Central memory CD8-positive, alpha-beta T cell (primary cell): ENCODE measurements at places on chromosomes 2 and 18.

DNA sequence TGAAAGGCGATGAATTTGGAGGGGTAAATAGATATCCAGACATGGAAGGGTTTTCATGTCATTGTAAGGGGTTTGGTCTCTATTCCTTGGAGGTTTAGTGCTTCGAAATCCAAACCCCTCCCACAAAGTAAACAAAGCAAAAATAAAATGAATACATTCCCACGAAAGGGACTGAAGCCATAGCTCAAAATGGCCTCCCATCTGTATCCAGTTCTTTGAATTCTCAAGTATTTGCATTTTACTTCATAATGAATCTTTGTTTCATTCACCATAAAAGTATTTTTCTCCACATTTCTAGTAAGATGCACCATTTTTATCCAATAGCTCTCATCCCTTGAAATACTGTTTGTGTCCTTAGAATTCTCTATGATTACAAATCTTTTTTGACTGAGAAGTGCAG lies 103.2 kb upstream of the DTNA start:
- no peak for DNase-seq

DNA sequence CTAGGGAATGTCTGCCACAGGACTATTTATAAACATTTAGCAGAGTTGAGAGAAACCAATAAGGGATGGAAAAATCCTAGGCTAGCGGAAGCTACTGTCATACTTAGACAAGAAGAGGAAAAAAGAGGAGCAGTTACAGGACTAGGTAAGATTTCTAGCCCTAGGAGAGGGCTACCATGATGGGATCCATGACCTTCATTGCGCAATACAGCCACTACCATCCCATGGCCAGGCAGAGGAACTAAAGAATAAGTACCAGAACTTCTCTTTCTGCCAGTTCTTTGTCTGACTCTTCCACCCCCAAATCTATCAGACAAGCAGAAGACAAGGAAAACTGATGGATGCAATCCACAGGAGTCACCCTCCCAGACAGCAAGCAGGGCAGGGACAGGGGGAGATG lies 417.0 kb upstream of the CHST9 start:
- no peak for DNase-seq

- DNase-seq: no peak
Observed at GRCh38 chr2:237074211-237074993, 11.3 kb upstream of the COPS8 start.

DNA sequence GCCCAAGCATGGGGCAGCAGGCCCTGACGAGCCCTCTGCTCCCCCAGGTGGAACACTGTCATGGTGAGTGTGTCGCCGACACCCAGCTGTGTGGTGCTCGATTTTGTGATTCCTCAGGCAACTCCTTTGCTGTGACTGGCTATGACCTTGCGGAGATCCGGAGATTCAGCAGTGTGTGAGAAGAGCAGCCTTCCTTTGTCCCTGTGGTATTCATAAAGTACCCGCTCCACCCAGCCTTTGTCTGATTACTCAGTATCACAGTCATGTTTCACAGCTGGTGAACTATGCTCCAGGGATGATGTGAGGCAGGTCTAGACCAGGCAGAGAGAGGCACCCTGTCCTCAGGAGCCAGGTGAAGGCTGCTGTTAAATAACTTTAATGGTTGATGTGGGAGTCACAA lies 4.0 kb downstream of the WDR54 start:
- DNase-seq: no peak

DNA sequence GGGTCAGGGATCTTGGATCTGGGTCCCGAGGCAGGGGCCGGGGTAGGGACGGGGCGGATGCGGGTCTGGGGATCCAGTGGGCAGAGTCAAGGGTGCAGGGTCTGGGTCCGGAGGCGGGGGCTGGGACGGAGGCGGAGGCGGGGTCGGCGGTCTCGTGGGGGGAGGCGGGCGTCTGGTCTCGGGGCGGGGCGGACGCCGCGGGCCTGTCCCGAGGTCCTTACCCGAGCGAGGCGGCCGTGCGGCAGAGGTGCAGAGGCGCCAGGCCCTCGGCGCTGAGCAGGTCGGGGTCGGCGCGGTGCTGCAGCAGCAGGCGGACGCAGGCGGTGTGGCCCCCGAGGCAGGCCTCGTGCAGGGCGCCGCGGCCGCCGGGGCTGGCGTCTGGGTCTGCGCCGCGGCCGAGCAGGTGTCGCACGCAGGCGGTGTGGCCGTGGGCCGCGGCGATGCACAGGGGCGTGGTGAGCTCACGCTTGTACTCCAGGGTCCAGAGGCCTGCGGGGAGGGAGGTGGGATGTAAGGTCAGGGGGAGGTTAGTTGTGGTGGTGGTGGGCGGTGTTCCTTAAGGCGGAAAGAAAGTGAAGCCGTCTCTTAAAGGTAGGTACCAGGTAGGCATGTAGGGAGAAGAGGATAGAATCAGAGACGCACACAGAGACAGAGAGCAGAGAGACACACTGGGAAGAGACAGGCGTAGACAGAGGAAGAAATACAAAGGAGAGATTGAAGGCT lies 26.6 kb downstream of the ASB18 start:
- DNase-seq: no peak

DNA sequence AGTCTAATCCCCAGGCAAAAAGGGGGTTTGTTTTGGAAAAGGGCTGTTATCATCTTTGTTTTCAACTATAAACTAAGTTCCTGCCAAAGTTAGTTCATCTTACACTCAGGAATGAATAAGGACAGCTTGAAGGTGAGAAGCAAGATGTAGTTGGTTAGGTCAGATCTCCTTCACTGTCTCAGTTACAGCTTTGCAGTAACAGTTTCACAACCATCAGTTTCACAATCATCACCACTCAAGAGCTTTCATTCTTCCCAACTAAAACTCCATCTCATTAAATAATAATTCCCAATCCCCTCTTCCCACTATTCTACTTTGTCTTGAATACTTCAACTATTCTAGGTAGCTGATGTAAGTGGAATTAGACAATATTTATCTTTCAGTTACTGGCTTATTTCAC lies 200.9 kb downstream of the NYAP2 start:
- no peak for DNase-seq

DNA sequence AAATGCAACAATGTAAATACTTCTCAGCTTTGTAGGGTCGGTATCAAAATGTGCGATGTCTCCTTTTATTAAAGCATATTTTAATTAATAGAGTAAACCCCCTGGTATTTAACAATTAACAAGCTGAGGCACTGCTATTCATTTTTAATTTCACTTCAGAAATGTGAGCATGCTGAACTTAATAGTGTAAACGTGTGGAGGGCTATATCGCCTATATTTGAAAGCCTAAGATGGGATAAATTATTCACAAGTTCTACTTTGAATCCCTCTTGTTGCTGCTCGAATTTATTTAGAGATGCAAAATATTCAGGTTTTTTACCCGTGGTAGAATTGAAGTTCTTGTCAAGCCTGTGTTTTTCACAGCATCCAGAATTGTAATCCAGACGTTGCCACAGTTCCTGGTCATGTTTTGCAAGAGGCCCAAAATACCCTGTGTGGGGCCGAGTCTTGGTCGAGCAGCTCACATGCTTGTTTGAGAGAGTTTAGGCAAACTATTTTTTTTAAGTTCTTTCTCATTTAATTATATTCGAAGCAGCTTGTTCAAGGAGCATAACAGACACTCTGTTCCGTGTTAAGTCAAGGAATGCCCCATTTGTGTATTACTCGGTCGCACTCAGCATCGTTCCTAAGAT lies 2.5 kb downstream of the SALL3 start:
- DNase-seq: no peak
